ENCODE measurements at places on chromosomes 12 and 14.

DNA sequence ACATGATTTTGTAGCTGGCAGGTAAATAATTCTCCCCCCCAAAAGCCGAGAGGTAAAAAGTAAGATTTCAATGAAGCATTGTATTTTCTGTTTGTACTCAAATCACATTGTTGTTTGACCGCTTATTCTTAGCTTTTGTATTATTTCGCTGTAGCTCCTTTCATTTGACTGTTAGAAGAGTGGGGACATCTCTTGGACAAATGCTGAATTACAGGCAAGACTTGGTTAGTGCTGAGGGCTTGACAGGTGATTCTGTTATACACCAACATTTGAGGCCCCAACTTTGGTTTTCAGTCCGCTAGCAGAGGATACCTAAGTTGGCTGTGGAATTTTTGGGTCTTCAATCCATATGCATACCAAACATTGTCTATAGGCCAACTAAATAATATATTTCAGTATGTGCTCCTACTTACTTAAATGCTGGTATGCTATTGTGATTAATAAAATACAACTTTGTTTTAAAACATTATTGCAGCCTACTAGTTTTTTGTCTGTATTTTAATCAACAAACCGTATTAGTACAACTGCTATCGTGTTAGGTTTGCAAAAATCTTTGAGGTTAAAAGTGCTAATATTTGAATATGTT is 102.2 kb downstream of the ERC1 start:
- DNase-seq: no peak
- no peak overlapping the region for H3K4me3 ChIP-seq
- H3K27me3 ChIP-seq: no peaks in the 10 kb centered on the region
- H3K36me3 ChIP-seq: no peaks in the 10 kb centered on the region
- no peak overlapping the region for H3K27ac ChIP-seq

DNA sequence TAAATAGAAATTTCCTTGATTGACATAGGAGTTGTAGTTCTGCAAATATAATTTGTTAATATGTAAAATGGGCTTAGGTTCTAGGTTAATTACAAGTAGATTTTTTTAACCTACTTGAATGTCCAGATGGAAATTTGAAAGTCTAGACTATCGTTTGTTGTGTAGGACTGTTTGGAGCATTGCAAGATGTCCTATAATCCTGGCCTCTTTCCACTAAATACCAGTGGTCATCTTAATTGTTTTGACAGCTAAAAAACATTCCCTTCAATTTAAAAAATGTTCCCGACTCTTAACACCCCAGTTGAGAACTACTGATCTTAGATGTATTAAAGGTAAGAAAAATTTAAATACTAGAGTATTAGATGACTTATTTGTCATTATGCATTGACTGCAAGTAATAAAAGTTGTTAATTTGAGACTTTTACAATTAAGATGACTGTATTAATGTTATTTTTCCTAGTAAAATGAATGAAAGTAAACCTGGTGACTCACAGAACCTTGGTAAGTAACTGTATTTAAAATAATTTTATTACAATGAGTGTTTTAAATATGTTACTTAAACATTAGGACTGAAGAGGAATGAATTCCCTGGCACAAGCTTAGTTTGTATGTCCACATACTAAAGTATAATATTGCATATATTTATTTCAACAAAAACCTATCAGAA is 21.8 kb downstream of the G2E3 start:
- no peak overlapping the region for H3K4me3 ChIP-seq
- no peak for DNase-seq
- no peak overlapping the region for H3K27ac ChIP-seq
- peaks cover 34% of the 10 kb centered on the region for H3K36me3 ChIP-seq
- H3K4me1 ChIP-seq: peaks cover 20% of the 10 kb centered on the region

DNA sequence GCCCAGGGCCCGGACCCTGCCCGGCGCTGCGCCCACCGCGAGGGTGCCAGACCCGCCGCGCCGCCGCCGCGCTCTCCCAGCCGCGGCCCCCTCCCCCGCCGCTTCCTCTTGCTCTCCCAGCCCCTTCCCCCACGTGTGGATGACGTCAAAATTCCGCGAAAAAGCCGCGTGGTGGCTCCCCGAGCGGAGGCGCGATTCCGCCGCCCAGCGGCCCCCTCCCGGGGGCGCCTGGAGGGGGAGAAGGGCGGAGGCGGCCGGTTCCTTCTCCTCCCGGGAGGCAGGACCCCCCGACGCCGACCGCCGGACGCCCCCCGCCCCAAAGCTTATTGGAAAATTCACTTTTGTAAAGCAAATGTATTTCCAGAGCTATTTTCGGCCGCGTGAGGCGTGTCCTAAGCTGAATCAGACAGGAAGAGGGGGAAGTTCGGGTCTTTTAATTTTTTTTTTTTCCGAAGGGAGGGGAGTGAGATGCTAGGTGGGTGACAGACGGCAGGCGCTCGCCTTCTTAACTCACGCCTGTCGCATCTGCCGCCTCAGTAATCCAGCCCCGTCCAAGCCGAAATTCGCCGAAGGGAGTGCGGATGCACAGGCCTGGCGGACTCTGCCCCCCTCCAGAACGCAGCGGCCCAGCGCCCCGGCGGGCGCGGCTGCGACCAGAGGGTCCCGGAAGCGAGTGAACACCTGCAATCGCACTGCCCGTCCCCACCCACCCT is 4.1 kb upstream of the CCND2 start:
- H3K27me3 ChIP-seq: no peaks in the 10 kb centered on the region
- DNase-seq: peak; percentile 84
- H3K4me1 ChIP-seq: peaks cover 33% of the 10 kb centered on the region

- H3K4me1 ChIP-seq: no peaks in the 10 kb centered on the region
- H3K27me3 ChIP-seq: peaks cover 3% of the 10 kb centered on the region
- no peaks in the 10 kb centered on the region for H3K36me3 ChIP-seq
- H3K27ac ChIP-seq: no peak overlapping the region
- no peak overlapping the region for H3K4me3 ChIP-seq
- DNase-seq: no peak
Measured at GRCh38 chr14:62015243-62015642, 253.0 kb downstream of the SNAPC1 start.

- no peak overlapping the region for H3K27ac ChIP-seq
- H3K36me3 ChIP-seq: no peaks in the 10 kb centered on the region
- DNase-seq: no peak
- peaks cover 21% of the 10 kb centered on the region for H3K27me3 ChIP-seq
- no peak overlapping the region for H3K4me3 ChIP-seq
Measured at GRCh38 chr12:6065131-6065862, 59.2 kb downstream of the VWF start.

DNA sequence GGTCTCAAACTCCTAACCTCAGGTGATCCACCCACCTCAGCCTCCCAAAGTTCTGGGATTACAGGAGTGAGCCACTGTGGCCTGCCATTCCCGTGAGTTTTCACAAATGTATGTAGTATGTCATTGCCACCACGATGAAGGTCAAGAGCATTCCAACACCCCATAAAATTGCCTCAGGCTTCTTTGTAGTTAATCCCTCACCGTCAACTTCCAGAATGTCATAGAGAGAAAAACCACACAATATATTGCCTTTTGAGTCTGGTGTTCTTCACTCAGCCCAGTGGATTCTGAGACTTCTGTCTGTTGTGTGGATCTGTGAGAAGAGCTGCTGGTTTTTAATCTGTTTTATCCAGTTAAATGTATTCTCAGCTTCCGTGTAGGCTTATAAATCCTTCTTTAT is 12.6 kb upstream of the CFAP251 start:
- DNase-seq: no peak
- no peak overlapping the region for H3K4me3 ChIP-seq
- H3K27me3 ChIP-seq: no peaks in the 10 kb centered on the region
- no peaks in the 10 kb centered on the region for H3K4me1 ChIP-seq

DNA sequence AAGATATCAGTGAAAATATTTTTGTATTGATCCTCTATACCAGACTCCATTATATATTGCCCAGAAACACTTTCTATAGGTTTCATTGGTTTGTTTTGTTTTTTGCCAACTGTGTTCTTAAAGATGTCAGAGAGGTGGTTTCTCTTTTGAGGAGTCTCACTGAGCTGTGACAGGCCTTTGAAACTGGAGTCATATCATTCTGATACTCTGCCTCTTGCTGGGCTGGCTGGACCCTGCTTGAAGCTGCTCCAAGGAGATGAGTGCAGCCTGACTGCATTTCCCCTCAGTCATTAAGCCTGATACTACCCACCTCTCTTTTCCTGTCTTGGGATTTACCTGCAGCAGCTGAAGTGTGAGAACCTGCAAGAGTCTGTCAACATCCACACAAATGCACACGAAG is 16.4 kb upstream of the TAS2R30 start:
- H3K4me1 ChIP-seq: peaks cover 1% of the 10 kb centered on the region
- peaks cover 31% of the 10 kb centered on the region for H3K36me3 ChIP-seq
- H3K27me3 ChIP-seq: no peaks in the 10 kb centered on the region
- no peak overlapping the region for H3K4me3 ChIP-seq
- no peak for DNase-seq

GRCh38 chr14:97230051-97230450 is 432.9 kb downstream of the VRK1 start:
- no peaks in the 10 kb centered on the region for H3K36me3 ChIP-seq
- H3K4me1 ChIP-seq: no peaks in the 10 kb centered on the region
- no peak for DNase-seq

GRCh38 chr14:89455412-89455811 is 38.4 kb upstream of the FOXN3 start:
- no peak overlapping the region for H3K27ac ChIP-seq
- peaks cover 2% of the 10 kb centered on the region for H3K36me3 ChIP-seq
- no peak for DNase-seq
- no peaks in the 10 kb centered on the region for H3K27me3 ChIP-seq
- peaks cover 25% of the 10 kb centered on the region for H3K4me1 ChIP-seq

Data from activated B cell treated with CpG ODN at 0.5 μM for 24 hours (primary cell).